GM03348 (cell line): ENCODE measurements at places on chromosomes 11 and 22.

DNA sequence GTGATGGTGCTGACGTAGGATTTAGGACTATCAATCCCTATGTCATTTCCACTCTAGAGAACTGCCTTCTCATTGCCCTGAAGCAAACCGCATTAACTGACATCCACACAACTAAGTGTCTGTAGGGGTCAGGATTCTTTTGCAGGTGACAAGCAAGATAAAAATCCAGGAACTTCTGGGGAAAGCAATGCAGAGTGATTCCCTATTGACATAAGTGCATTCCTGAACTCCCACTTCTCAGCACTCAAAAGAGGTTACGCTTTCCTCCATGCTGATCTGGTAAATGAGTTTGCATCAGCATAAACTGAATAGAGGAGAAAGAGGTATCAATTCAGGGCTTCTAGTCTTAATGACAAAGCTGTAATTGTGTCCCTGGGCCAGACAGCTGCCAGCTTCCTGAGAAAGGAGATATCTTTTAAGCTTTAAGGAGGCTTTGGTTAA lies 224.6 kb upstream of the ISX start:
- DNase-seq, result no peak

DNA sequence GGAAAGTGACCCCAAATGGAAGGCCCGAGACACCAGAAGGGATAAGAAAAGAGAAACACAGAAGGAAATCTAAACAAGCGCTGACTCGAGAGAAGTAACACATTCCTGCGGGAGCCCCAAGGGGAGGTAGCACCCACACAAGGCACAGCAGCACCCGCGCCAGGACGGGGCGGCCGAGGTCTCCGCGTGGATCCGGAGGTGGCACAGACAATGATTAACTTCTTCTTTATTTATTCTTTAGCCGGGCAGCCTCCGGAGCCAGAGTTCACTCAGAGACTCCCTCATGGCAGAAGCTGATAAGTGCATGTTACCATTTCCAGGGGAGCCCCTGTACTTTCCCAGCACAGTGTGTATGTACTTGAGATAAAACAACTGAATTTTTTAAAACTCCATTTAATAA lies 5.1 kb downstream of the TOLLIP start:
- no peak for DNase-seq

DNA sequence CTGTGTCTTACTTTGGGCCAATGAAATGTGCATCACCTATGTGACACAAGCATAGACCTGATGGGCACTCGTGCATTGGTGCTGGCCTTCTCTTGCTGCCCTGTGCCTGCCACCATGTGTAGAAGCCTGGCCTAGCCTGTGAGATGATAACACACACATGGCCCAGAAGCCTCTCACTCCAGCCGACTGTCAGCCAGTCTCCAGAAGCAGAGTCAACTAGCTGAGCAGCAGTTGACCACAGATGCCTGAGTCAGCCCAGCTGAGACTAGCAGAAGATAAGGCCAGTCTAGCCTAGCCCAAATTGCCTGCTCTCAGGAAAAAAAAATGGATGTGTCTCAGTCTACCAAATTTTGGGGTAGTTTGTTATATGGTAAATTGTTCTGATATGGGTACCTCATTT lies 46.2 kb downstream of the CSNK2A3 start:
- DNase-seq, result no peak

DNA sequence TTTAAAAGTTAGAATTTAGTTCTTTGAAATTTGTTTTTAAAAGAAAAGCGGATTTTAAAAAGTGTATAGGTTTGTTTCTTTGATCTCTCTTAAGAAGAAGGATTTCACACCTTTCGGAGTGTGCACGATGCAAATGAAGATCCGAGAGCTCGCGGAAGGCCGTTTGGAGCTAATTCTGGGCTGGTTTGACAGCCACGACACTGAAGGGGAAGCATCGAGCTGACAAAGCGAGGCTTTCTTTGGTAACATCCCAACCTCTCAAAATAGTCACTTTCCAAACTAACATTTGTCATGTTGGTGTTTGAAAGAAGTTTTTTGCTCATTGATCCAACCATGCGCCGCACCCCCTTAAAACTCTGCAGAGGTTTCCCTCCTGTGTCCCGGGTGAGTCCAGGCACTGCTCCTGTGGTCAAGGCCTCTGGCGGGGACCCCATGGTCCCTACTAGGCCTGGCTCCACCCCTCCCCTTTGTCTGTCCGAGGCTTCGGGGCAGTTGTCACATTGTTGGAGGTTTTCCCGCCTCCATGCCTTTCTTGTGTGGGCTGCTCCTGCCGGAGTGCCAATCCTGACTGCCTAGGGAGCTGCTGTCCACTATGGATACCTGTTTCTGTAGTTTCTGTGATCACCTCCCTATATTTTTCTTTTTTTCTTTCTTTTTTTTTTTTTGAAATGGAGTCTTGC lies 39.7 kb downstream of the MPPED1 start:
- no peak for DNase-seq

- DNase-seq, result peak; percentile 9
Observed at GRCh38 chr11:122214567-122214966, 98.6 kb upstream of the BLID start.

DNA sequence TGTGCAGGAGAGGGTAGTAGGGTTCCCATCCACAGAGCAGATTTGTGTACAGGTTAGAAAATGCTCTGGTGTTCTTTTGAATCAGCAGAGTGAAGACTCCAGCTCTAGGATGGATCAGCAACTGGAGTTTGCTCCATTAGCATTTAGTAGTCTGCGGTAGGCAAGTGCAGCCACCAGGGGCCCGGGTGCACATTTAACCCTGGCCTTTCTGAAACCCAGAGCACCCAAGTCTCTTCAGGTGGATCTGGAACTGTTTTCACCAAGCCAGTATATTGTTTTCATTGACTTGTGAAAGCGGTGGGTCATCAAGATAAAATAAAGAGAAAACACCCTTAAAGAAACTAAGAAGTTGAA lies 100.8 kb upstream of the CLPB start:
- peak; percentile 35 for DNase-seq

DNA sequence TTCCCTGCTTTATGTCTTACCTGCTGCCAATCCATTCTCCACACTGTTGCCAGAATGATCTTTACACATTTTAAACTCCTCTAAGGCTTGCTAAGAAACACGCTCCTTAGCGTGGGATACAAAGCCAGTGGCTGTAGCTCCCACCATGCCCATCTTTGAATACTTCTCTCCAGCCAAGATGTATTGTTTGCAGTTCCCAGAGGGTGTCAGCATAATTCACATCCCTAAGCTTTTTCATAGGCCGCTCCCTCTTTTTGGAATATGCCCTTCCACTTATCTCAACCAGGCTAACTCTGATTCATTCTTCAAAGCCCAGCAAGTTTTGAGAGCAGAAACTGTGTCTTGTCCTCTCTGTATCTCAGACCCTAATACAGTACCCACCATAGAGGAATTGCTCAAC lies 8.1 kb upstream of the UPK2 start:
- DNase-seq, result peak; percentile 4

GRCh38 chr11:106167085-106167484 lies 89.6 kb downstream of the AASDHPPT start:
- DNase-seq, result no peak

DNA sequence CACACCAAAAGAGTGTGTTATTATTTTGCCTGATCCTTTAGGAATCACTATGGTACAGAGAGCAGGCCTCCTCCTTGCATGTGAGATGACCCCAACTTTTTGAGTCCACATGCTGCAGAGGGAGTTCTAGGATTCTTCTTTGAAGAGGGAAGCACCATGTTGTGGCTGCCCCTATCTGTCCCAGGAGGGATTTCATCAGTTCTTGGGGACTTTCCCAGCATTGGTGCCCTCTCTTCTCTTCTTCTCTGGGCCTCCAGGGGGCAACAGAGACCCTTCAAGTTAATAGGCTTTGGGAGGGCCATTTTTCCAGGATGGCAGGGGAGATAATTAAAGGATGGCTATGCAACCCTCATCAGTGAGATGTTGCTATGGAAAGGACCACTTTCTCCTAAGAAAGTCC lies 3.6 kb downstream of the MMP1 start:
- DNase-seq, result peak; percentile 29

DNA sequence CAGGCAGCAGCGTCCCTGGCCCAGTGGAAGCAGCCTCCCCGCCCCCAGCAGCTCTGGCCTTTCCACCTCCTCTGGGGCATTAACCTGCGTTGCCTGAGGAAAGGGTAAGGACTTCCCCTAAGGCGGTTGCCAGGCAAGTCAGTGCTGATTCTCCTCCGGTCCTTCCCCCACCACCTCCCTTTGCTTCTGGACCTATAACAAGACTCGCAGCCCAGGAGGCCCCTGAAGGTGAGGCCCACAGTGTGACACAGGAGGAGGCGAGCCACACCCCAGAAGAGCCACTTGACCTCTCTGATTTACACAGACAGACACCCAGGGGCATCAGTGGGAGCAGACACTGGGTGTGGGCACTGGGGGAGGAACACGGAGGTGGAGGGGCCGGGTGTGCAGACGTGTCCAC lies 35.4 kb downstream of the ASCL2 start:
- no peak for DNase-seq

GRCh38 chr11:17725174-17725573 lies 5.8 kb downstream of the MYOD1 start:
- no peak for DNase-seq

DNA sequence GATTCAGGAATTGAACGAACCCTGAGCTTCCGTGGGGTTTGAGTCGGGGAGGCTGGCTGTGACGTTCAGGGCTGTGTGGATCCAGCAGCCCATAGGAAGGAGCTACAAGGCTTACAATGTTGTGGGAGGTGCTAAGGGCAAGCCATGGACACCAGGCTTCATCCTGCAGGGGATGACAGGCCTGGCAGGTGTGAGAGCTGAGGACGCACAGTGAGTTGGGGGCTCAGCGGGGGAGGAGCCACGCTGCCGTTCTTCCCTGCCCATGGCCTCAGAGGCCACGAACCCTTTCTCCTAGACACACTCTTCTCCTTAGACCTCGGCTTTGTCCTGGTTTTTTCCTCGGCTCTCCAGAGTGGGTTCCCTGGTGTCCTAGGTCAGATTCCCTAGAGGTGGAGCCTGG lies 113.3 kb upstream of the SLC22A12 start:
- no peak for DNase-seq

DNA sequence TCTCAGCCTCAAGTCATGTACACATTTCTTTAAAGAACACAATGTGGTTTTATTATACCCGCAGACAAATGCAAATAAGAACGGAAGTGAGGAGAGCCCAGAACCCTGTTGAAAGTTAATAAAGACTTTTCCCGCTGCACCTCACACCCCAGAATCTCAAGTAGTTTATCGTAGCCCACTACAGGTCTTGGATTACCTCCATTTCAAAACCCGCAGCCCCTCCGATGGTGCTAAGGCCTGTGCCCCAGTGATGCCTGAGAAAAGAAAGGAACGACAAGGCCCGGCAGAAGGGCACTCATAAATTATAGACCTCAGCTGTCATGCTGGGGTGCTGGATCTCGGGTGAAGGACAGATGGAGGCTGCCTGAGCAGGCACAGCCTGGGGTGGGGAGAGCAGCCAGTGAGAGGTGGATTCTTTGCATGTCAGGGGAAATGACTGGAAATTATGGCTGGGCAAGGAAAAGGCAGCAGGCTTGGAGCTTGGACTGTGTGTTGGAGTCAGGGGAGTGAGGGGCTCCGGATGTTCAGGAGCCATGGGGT lies 354.1 kb downstream of the NTM start:
- no peak for DNase-seq

DNA sequence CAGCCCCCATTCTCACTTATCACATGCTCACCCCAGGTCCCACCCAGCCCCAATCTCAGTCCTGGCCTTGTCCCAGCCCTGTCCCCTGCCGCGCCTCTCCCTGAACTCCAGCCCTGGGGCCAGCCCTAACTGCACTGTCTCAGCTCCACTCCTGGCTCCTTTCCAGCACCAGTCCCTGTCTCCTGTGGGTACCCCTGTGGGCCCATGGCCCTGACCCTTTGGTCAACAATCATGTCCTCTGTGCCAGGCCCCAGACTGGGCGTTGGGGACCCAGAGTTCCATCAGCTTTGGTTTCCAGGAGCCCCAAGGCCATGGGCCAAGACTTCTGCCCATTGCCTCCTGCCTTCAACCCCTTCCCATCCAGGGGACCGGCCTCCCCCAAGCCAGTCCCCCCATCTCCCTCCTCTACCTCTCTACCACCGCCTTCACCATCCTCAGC lies 757 bp downstream of the SPI1 start:
- DNase-seq, result no peak

- no peak for DNase-seq
Observed at GRCh38 chr22:31615940-31616314, 46.1 kb downstream of the PISD start.

- no peak for DNase-seq
Observed at GRCh38 chr11:16049611-16050010, 306.7 kb downstream of the SOX6 start.

GRCh38 chr11:69551963-69552362 lies 70.5 kb downstream of the LINC01488 start:
- DNase-seq, result no peak

- no peak for DNase-seq
Observed at GRCh38 chr11:115745066-115745465, 240.9 kb upstream of the CADM1 start.

GRCh38 chr11:107478922-107479321 lies 21.3 kb upstream of the CWF19L2 start:
- no peak for DNase-seq

GRCh38 chr22:23388517-23388890 lies 191.6 kb downstream of the IGLL1 start:
- DNase-seq, result no peak

- DNase-seq, result no peak
Observed at GRCh38 chr11:45918962-45919675, 1.4 kb upstream of the PEX16 start.

- no peak for DNase-seq
Observed at GRCh38 chr22:41397143-41397811, 15.5 kb downstream of the TEF start.

DNA sequence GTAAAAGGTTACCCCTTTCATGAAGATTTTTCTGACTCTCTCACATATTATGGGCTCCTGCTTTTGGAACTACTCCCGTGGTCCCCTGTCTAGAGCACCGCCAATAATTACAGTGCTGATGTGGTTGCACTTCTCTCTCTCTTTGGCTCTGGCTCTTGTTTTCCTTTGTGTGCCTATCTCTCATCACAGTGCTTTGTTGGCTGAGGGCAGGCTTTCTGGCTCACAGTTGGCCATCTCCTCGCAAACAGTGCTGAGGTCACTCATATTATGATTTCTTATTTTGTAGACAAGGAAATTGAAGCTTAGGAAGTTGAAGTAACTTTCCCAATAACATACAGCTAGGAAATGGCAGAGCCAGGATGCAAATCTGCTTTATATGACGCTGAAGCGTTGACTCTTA lies 192.5 kb downstream of the DDX10 start:
- no peak for DNase-seq

- DNase-seq, result no peak
Observed at GRCh38 chr11:17692931-17693330, 26.4 kb upstream of the MYOD1 start.

GRCh38 chr11:114149689-114150407 lies 90.3 kb downstream of the ZBTB16 start:
- DNase-seq, result no peak

GRCh38 chr22:33796494-33796893 lies 123.8 kb downstream of the LARGE1 start:
- no peak for DNase-seq

- no peak for DNase-seq
Observed at GRCh38 chr11:33162831-33163230, 1.6 kb upstream of the CSTF3 start.
